Activated T-cell treated with anti-CD3 and anti-CD28 coated beads for 48 hours (primary cell): ENCODE measurements at places on chromosomes 12 and 14.

DNA sequence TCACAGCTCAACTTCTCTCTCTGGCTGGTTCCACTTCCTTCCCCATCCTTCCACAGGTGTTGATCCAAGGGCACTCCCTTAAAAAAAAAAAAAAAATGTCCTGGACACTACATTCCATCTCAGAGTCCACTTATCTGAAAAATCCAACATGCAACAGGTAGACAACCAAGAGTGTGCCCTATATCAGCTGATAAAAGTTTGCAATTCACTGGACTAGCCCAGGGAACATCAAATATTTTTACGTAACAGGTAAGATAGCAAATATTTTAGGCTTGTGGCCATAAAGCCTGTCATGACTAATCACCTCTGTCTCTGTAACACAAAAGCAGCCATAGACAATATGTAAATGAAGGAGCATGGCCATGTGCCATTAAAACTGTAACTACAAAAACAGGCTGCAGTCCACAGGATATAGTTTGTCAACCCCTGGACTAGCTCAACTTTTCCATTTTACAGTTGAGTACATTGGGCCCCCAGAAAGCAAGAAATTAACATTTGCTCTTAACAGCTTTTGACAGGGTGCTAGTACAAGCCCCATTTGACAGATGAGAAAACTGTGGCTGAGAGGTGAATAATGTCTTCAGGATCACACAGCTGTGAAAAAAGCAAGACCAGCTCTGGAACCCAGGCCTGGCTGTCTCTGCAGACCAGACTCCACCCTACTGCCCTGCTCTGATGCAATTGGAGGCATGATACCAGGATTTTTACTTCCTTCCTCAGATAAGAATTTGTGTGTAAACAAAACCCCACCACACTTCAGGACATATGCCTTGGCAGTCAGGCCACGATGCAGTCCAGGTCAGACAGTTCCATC lies 68.9 kb downstream of the CMKLR1 start:
- DNase-seq = no peak

GRCh38 chr14:50812180-50812579 lies 18.8 kb downstream of the NIN start:
- DNase-seq = no peak

DNA sequence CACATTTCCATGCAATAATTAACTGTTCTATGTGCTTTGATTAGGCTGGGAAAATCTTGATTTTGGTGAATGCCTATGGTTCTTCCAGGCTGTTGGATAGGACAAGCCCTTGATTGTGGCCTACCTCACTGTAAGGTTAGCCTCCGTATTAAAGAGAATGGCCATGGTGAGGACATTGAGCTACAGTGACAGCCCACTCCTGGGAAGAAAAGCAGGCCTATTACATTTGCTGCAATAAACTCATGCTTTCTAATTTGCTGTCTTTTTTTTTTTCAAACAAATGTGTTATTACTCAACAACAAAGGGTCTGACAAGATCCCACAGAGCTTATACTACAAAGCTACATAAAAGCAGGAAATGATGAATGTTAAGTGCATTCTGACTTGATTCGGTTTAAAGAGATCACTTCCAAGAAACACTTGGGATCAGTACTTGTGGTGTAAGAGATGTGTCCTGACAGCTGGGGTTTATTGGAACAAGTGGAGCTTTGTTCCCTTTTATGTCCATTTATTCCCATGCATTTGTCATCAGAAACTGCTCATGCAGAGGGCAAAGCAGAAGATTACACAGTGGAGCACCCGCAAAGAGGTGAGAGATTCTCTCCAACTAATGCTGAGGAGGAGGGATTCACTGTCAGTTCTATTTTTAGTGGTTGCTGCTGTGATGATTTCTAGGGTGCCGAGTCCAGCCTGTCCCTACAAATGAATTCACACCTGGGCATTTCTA lies 29.1 kb upstream of the KCNK10 start:
- no peak for DNase-seq

- no peak for DNase-seq
Observed at GRCh38 chr14:58353516-58354299, 42.0 kb upstream of the TOMM20L start.

GRCh38 chr14:106879241-106879640 lies 1352.9 kb downstream of the TMEM121 start:
- peak; percentile 62 for DNase-seq

GRCh38 chr14:64671591-64671990 lies 32.6 kb upstream of the PLEKHG3 start:
- DNase-seq = no peak

DNA sequence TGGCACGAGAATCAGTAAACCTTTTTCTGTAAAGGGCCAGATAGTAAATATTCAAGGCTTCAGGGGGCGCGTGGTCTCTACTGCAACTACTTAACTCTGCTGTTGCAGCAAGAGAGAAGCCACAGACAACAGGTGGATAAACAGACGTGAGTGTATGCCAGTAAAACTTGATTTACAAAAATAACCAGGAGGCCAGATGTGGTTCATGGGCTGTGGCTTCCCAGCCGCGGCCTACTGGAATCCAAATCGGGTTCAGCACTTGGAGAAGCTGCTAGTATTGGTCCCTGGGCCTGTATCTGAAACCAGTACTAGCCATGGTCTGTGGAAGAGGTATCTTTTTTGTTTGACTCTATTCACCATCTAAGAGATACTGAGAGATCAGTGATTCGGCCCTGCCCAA lies 13.3 kb downstream of the PPP2R5C start:
- DNase-seq = no peak

DNA sequence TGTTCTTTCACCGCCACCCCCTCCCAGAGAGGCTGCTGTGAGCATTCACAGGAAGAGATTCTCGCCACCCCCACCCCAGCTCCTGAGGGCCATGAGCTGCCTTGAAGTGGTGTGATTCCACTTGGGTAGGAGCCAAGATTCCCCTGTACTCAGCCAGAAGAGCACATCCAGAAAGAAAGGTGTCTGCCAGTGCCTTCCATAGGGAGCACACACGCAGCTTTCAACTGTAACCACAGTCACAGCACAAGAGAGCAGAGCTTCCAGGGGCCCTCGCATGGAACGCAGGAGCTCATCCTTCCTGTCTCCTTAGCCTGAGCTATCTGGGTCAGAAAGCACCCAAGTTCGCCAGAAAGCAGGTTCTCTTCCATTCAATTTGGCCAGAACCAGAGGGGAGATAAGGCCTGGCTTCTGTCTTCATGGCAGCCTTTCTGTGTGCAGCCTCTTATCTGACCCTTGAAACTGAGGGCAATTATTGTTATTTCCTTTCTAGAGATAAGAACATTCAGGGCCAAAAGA lies 66.6 kb upstream of the SCN8A start:
- no peak for DNase-seq

DNA sequence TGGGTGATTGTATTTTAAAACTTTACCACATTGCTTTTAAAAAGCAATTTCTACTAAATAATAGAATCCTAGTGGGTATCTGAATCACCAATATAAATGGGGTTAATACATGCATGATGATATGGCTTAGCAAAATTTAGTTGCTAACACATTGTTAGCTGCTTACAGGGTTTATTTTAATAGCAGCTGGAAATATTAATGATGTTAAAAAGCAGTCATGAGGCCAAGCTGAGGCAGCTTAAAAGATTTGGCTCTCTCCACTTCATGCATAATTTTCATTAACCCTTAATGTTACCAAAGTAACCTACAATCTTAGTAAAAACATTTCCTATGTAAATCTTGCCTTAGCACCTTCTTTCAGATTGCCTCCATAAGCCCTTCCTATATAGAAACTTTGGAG lies 49.2 kb upstream of the CNOT2 start:
- DNase-seq = no peak

GRCh38 chr14:75626396-75626795 lies 34.3 kb downstream of the ERG28 start:
- DNase-seq = no peak

DNA sequence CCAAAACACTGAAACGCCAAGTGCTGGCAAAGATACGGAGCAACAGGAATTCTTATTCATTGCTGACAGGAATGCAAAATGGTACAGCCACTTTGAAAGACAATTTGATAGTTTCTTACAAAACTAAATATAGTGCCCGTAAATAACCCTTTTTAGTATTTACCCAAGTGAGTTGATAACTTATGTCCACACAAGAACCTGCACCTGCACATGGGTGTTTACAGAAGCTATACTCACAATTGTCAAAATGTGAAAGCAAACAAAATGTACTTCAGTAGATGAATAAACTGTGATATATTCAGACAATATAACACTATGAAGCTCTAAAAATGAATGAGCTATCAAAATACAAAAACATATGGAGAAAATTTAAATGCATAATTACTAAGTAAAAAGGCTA lies 86.6 kb downstream of the ATXN7L3B start:
- no peak for DNase-seq

DNA sequence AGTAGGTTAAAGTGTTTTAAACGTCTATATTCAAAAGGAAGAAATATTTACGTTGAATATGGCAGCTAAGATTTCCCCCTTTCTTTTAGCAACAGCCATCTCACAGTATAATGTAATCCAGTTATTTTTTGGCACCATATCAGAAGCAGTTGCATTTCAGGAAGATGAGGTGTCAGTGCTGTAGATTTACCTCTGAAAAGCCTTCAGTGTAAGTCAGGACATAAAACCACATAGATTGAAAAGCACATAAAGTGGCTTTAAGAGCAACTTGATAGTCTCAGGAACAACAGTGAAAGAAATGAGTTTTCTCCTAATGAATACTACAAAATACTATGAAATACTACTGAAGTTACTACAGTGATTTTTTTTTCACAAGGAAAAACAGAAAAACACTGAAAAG lies 6.9 kb downstream of the MLH3 start:
- DNase-seq = no peak

DNA sequence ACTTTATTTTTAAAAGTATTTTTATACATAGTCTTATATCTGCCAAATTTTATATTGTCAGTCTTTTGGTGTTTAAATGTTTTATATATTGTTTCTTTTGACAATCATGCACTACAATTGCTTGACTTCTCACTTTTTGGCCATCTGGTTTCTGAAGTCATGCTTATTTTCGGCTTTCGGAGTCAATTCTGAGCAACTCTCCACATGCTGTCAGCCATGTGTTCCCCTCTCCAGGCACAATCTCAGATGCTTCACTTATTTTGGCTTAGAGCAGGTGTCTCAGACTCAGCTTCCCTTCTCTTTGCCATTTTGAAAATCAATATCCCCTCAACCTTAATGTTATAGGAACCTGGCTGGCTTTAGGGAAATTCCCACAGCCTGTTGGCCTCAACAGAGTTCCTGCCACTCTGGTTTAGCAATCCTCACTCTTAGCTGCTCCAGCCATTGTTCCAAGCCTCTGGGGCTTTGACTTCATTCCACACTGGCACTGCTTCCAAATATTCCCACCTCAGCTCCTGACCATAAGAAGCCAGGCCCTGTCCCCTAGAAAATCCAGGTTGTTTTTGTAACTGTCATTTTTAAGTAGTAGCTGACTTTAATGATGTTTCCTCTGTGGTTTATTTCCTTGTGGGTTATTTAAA lies 125.5 kb upstream of the FAR2 start:
- DNase-seq = no peak

- DNase-seq = no peak
Observed at GRCh38 chr12:15592934-15593333, 196.3 kb downstream of the EPS8 start.
